ENCODE measurements at places on chromosomes 13 and 19.
A peak's percentile ranks its signal among the peaks of the same experiment; 100 is the strongest.

DNA sequence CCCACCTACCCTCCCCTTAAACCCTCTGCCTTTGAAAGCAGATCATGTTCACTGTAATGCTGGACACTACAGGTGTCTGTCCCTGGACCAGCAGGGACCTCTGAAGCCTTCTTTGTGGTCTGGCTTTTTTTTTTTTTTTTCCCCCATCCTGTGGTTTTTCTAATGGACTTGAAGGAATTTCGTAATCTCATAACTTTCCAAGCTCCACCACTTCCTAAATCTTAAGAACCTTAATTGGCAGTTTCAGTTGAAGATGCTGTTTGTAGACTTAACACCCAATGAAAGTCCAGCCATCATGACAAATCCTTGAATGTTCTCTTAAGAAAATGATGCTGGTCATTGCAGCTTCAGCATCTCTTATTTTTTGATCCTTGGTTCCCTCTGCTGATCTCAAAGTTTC is 45.0 kb upstream of the LRCH1 start:
- DNase-seq: peak; percentile 20

DNA sequence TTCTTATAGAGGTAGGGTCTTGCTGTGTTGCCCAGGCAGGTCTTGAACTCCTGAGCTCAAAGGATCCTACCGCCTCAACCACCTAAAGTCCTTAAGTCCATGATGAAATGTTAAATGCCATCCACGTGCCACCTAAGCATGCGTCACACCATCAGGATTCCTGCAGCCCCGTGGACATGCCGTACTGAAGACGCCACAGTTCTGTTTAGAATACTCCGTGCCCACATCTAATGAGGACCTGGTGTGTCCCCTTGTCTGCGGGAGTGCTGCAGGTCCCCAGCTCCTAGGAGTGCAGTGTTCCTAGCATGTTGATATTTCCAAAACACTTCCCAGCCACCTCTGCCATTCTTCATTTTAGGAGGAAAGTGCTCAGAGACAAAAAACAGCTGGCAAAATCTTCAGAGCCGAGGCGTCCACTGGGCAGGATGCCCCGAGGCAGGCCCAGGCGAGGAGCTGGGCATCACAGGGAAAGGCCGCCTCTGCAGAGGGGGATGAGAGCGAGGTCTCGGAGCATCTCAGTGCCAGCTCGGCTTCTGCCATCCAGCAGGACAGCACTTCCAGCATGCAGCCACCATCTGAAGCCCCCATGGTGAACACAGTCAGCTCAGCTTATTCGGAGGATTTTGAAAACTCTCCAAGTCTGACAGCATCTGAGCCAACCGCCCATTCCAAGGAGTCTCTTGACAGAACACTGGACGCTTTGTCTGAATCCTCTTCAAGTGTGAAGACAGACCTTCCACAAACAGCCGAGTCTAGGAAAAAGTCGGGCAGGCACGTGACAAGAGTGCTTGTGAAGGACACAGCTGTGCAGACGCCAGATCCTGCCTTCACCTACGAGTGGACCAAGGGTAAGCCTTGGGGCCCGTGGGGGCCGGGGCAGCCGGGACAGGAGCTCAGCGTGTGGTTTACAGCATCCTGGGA is 13.2 kb downstream of the C19orf44 start:
- DNase-seq: no peak

DNA sequence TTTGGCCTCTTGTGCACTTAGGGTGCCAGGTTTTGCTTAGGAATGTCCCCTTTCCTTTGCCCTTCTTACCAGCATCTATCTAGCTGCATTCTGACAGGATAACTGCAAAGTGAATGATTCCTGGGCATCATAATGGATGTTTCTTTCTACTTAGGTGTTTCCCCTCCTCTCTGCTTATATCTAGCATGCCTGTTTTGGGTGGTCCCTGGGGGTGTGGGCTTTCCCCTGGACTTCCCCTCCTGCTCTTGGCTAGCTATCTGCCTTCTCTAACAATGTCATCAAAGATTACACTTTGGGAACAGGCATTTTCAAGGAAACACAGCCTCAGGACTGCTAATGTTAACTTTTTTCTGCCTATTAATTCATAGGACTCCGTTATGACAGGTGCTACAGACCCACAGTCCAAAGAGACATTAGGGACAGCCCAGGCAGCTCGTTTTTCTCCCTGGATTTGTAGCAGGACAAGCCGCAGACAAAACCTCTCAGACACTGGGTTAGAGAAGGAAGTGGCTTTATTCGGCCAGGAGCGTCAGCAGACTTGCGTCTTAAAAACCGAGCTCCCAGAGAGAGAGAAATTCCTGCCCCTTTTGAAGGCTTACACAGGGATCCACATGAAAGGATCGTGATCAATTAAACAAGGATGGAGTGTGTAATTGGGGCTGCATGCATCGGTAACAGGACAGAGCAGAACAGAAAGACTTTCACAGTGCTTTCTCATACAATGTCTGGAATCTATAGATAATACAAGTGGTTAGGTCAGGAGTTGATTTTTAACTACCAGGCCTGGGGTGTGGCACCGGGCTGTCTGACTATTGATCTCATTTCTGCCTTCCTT is 17.3 kb downstream of the ZNF700 start:
- DNase-seq: no peak

DNA sequence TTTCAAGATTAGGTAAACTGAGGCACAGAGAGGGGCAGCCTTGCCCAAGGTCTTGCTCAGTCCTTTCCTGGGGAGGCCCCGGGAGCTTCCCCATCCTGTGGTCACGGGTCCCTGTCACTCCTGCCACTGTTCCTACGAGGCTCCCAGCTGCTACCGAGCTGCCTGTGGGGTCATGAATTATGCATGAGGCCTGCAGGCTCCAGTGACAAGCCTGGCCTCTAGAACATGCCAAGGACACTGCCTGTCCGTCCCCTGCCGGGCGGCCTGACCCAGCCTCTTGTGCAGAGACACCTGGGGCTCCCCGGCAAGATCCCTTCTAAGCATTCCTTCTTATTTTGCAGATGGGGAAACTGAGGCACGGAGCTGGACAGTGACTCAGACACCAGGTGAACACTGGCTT is 2.7 kb downstream of the FCHO1 start:
- no peak for DNase-seq

DNA sequence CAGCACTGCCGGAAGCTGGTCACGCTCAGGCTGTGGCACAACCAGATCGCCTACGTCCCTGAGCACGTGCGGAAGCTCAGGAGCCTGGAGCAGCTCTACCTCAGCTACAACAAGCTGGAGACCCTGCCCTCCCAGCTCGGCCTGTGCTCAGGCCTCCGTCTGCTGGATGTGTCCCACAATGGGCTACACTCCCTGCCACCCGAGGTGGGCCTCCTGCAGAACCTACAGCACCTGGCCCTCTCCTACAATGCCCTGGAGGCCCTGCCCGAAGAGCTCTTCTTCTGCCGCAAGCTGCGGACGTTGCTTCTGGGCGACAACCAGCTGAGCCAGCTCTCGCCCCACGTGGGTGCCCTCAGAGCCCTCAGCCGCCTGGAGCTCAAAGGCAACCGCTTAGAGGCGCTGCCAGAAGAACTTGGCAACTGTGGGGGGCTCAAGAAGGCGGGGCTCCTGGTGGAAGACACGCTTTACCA is 3.2 kb upstream of the MAP2K7 start:
- no peak for DNase-seq

DNA sequence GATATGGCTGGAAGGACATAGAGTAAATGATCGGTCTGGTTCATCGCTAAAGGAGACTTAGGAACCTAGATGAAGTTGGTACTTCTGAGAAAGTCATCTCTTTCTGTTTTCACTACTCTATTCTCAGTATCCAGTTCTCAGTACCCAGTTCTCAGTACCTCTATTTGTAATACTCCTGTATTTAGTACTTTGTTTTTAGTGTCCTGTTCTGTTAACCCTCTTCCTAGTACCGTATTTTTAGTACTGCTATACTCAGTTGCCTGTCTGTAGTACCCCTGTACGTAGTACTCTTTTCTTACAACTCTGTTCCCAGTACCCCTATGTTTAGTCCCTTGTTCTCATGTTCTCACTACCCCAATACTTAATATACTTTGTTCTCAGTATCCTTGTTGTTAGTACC is 1.2 kb downstream of the RFXAP start:
- DNase-seq: no peak

DNA sequence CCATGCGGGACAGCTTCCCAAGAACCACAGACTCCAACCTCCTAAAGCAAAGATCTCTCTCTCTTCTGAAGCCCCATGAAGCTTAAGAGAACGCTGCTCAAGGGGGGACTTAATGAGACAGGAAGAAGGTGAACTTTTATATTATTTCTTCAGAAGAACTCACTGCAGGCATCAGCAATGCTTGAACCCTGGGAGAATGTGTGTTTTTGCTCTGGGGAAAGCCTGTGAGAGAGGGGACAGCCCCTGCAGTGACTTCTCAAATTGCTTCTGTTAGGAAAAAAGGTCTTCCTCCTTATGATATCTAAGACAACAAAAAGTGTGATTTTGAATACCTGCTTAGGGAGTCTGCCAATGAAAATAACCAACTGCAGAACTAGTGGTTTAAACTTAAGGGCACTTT is 23.0 kb downstream of the GJA3 start:
- DNase-seq: no peak

GRCh38 chr13:114008964-114009589 is 35.2 kb upstream of the C13orf46 start:
- no peak for DNase-seq

GRCh38 chr13:111232191-111232590 is 88.3 kb upstream of the TEX29 start:
- no peak for DNase-seq

- DNase-seq: no peak
These were observed 10.4 kb downstream of the MAP2K2 start for GRCh38 chr19:4113398-4114088.

- DNase-seq: no peak
These were observed 2.3 kb upstream of the FTL start for GRCh38 chr19:48962849-48963165.

DNA sequence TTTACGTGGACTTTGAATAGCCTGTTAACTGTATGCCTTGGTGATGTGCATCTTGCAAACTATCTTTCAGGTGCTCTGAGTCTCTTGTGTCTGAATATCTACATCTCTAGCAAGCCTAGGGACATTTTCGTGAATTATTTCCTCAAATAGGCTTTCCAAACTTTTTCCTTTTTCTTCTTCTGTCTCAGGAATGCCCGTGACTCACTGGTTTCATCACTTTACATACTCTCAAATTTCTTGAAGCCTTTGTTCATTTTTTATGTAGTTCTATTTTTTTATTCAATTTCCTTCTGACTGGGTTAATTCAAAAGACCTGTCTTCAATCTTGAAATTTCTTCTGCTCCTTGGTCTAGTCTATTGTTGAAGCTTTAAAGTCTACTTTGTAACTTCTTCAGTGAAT is 332.2 kb downstream of the OXGR1 start:
- DNase-seq: no peak

GRCh38 chr19:8462571-8462970 is 17.8 kb downstream of the HNRNPM start:
- DNase-seq: peak; percentile 39

GRCh38 chr13:78194904-78195639 is 276.4 kb upstream of the EDNRB start:
- peak; percentile 37 for DNase-seq

GRCh38 chr19:18499055-18499775 is 22.7 kb downstream of the ELL start:
- no peak for DNase-seq

- peak; percentile 72 for DNase-seq
These were observed 899.8 kb upstream of the MIR17HG start for GRCh38 chr13:90447734-90448101.

DNA sequence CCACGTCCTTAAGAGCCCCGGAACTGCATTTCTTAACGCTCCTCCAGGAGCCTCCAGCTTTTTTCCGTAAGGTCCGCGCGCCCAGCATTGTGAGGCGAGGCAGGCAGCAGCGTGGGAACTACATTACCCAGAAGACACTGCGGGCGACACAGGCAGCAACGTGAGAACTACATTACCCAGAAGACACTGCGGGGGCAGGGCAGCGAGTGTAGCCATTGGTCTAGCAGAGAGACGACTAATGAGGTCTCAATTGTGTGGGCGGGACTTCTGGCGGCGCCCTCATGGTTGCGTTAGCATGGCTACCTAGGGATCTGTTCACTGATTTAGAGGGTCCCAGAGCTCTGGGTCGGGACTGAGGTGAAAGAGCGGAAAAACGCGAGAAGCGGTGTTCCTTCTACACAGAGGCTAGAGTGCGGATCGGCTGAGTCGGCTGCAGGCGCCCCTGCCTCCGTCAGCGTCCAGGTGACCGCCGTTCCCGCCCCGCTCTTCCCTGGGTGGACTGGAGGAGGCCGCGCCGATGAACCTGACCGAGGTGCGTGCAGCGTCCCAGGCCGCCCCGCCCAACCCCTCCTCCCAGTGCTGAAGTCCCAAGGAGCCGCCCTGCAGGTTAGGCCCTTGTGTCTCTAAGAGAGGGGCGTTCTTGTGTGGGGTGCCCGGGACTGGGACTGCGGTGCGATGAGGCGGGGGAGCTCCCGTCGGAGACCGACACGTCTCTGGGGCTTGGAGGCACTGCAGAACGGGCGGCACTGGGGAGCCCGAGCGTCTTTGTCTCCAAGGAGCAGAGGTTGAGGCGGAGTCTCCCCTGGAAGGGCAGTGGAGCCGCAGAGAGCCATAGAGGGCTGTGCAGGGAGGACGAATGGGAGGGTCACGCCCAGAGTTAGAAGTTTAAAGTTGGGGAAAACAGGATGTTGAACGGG is at the start of gene ZNF749:
Gene ZNF749, plus strand, starts transcription at position 264 of the 917 bp plus-strand sequence. Its CDS starts 254 bp downstream, at position 518.
- DNase-seq: peak; percentile 98

DNA sequence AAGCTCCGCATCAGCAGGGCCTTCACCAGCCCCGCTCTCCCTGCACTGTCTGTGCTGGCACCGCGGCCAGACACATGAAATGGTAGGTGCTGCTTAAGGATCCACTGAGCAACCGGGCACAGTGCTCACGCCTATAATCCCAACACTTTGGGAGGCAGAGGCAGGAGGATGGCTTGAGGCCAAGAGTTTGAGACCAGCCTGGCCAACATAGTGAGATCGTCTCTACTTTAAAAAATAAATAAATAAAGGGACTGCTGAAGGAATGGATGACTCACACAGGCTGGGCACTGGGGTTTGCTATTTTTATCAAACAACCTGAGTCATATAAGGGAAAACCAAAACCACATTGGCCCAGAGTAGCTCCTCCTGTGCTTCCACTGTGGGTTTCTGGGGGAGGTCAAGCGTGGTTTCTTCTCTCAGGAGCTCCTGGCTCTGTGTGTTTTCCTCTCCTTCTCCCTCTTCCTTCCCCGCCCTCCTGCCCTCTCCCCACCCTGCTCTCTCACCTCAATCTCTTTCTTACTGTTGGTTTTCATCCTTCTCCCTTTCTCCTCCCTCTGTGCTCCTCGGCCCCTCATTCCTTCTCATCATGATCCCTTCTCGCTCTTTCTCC is 21.3 kb downstream of the VRK3 start:
- DNase-seq: peak; percentile 95

GRCh38 chr13:38350114-38350617 is 515 bp downstream of the UFM1 start:
- no peak for DNase-seq

DNA sequence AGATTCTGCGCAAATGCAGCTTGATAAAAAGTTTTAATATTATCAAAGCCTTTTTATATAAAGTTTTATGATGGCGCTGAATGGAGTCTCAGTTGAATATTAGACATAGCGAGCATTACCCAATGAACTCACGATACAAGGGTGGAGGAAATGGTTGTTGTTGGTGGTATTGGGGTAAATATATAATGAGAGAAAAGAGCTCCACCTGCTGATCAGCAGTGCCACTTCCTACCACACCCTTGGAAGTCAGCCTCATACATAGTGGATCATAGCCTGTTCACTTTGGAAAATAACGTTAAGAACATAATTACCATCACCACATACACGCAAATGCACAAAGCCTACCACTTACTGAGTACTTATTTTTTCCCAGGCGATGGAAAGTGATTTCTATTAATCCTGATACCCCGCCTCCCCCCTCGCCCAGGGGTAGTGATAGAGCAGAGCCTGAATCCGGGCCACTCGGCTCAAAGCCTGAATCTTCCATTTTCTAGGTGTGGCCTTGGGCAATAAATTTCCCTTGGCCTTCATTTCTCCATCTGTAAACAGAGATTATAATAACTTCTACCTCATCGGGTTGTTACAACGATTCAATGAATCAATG is 358.3 kb downstream of the KLF5 start:
- DNase-seq: peak; percentile 18

Measured in fibroblast of skin of scalp (primary cell).